Urothelium cell line (cell line): ENCODE measurements at places on chromosomes 11 and 22.

DNA sequence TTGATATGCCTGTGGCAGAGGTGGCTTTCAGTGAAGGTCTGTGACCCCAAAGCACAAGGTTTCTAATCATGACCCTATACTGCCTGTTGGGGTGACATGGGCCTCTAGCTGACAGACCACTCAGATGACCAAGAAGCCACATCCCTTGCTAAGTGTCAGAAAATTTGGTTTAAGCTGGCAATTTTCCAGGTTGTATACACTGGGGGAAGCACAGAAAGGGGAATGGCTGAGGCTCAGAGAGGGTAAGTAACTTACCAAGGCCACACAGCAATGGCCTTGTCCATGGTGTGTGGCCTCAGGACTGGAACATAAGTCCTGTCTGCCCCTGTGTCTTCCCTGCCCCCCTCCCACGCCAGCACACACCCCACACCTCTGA lies 66.9 kb upstream of the PRDM11 start:
- DNase-seq = no peak

GRCh38 chr22:49827271-49827852 lies 311 bp downstream of the BRD1 start:
- DNase-seq = peak; percentile 41

- no peak for DNase-seq
These were observed 17.4 kb upstream of the CTSC start for GRCh38 chr11:88354912-88355311.

DNA sequence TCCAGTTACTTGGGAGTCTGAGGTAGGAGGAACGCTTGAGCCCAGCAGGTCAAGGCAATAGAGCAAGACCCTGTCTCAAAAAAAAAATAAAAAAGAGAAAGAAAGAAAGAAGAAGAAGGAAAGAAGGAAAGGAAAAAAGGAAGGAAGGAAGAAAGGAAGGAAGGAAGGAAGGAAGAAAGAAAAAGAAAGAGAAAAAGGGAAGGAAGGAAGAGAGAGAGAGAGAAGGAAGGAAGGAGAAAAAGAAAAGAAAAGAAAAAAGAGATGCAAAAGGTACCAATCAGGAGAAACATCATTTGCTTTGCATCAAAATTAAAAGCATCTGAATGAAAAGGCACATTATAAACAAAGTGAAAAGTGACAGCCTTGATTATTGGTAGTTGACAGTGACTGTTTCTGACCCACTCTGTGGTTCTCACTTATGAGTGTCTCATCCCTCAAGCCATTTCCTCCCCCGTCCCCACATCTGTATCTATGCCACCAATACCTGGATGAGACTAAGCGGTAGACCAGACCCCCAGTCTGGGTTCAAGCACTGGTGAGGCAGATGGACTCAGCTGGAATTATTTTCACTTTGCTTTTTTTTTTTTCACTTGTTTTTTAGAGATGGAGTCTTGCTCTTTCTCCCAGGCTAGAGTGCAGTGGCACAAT lies 33.0 kb upstream of the XBP1 start:
- DNase-seq = no peak

DNA sequence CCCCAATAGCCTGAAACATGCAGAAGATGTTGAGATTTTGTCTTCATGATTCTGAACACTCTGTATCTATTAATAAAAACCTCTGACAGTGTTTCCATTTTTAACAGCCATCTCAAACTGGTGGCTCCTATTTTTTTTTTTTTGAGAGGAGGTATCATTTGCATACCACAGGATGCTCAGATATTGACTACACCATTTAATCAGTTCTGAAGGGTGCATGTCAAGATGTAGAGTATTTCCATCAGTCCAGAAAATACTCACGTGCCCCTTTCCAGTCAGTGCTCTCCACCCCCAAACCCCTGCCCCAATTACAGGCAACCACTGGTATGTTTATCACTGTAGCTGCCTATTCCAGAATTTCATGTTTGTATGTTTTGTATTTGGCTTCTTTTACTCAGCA lies 85.3 kb upstream of the SORL1-AS1 start:
- DNase-seq = no peak

DNA sequence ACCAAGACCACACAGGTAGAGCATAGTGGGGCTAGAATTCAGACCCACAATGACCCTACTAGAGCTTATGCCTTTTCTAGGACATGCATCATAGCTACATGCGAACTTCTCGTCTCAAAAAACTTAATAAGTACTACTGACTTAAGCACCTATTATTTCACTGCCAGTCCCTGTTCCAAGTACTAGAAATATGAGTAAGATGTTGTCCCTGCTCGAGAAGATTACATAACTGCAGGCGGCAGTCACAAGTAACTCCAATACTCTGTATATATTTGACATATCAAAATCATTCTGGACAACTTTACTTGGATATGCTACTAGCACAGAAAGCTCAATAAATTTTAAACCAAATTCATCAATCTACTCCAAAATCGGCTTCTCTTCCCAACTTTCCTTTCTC lies 235.0 kb downstream of the TTC28 start:
- DNase-seq = no peak

- no peak for DNase-seq
These were observed 10.9 kb downstream of the SSH3 start for GRCh38 chr11:67314218-67314617.

- DNase-seq = no peak
These were observed 60.6 kb upstream of the TCF20 start for GRCh38 chr22:42331014-42331413.

- DNase-seq = no peak
These were observed 7.5 kb upstream of the SLC2A11 start for GRCh38 chr22:23850136-23850611.

- no peak for DNase-seq
These were observed 39.7 kb downstream of the ACAT1 start for GRCh38 chr11:108160970-108161566.

- DNase-seq = no peak
These were observed 37.9 kb downstream of the PKNOX2 start for GRCh38 chr11:125202362-125202880.

- no peak for DNase-seq
These were observed 79.5 kb downstream of the UBASH3B start for GRCh38 chr11:122734848-122735496.

- no peak for DNase-seq
These were observed 8.0 kb downstream of the CSTPP1 start for GRCh38 chr11:46944356-46945075.

GRCh38 chr11:2453436-2453835 lies 8.6 kb downstream of the KCNQ1 start:
- DNase-seq = no peak

GRCh38 chr11:122509091-122509490 lies 146.4 kb upstream of the UBASH3B start:
- DNase-seq = no peak

GRCh38 chr11:36243641-36244040 lies 45.6 kb downstream of the COMMD9 start:
- no peak for DNase-seq

DNA sequence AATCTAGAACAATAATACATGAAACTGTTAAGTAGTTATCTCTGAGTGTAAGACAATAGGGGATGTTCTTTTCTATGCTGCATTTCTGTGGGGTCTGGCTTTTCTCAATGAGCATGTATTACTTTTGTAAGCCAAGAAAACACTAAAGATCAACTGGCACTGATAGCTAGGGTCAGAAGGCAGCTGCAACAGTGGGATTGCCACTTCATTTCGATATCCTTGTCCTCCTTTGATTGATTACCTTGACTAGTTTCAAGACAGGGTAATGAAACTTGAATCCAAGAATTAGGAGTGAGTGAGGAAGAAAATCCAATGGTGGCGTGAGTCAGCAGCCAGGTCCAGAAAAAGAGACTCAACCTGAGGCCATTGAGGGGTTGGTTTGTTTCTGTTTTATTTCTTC lies 46.5 kb downstream of the FEZ1 start:
- DNase-seq = no peak

DNA sequence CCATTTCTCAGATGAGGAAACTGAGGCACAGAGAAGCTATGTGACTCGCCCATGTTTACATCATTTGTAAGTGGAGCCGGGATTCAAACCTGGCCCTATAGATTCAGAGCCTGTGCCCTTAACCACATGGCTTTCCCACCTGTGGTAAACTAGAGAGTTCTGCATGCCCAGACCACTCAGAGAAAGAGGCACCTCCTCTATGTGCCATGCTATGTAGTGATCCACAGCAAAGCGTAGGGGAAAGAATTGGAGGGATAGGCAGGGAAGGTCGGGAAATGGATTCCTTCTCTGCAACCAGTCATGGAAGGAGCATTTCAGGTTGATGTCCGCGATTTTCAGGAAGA lies 15.4 kb upstream of the POU2AF2 start:
- no peak for DNase-seq

- peak; percentile 44 for DNase-seq
These were observed 124.3 kb downstream of the TRIM29 start for GRCh38 chr11:120013325-120014250.

GRCh38 chr11:131686836-131687235 lies 316.4 kb downstream of the NTM start:
- no peak for DNase-seq

DNA sequence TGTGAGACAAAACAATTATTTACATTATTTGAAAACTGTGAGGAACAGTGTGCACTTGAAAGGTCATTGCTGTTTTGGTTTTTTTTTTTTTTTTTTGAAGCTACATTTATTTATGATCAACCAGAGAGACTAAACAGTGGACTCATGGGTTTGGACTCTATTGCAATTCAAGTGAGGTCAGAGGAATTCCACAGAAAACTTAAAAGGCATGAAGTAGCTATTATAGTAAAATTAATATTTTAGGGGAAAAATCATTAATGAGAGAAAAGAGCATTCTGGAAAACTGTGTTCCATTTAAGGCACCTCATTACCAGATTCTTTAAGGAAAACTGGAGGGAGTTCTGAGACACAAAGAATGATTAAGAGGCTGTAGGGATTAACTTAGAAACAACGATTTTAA lies 102.8 kb downstream of the WNT11 start:
- DNase-seq = no peak

DNA sequence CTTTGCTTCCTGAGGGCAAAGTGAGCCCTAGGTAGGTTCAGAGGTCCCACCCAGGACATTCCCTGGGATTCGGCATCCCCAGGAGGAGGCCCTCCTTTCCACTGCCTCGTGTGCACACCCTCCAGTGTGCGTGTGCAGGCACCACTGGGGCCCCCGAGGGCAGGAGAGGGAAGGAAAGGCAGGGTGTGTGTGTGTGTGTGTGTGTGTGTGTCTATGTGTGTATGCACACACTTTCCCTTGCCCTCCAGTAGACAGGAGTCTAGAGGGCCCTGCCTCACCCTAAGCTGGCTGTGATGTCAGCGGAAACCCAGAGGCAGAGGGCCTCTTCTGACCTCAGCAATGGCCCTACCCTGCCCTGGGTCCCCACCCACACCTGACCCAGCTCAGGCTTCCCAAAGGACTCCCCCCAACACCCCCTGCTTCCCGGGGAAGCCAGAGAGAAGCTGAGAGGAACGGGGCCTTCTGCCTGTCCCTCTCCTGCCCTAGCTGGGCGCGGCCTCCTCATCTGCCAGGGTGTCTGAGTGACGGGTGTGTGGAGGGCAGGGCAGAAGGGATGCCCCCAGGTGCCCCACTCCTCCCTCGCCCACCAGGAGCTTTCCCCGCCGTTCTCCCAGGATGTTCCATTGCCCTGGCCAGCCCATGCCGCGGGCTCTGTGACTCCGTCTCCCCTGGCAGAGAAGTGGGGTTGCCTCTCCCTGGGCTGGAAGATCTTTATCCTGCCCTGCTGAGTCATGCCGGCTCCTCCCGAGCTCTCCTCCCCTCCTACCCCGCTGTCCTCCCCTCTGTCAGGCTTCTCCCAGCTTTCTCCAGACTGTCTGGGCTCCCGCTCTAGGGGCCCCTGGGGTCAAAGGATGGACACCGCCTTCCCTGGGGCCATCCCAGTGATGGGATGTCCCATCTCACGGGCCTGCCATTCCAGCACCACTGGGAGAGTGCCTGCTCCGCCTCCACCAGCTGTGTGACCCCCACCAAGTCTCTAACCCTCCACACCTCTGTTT lies 6.0 kb upstream of the CLCF1 start:
- DNase-seq = no peak

DNA sequence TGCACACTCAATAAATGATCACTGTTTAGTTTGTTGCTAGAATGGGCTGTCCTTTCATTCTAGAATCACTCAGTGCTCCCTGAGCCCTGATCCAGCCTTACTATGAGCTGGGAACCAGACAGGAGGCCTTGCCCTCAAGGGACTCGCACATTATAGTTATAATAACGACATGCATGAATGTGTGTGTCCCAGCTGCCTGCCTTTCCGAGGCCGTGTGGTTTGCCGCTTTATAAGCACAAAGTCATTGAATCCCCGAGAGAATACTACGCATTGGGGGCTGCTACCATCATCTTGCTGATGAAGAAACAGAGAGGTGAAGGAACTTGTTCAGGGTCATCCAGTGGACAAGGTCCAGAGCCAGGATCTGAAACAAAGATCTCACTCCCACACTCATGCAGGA lies 75.7 kb downstream of the NFAM1 start:
- DNase-seq = no peak

DNA sequence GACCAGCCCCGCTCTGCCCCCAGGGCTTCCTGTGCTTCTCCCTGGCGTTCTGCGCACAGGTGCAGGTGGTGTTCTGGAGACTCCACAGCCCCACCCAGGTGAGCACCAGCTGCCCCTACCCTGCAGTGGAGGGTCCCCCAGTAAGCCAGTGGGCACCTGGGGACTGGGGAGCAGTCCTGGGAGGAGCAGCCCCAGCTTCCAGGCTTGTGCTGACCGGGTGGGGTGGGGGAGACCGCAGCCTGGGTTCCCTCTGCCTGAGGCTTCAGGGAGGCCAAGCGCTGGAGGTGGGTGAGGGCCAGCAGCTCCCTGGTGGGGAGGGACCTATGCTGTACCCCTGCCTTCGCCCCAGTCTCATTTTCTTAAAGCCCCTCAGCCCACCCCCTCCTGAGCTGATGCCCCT lies 6.9 kb downstream of the TSPAN32 start:
- DNase-seq = no peak

DNA sequence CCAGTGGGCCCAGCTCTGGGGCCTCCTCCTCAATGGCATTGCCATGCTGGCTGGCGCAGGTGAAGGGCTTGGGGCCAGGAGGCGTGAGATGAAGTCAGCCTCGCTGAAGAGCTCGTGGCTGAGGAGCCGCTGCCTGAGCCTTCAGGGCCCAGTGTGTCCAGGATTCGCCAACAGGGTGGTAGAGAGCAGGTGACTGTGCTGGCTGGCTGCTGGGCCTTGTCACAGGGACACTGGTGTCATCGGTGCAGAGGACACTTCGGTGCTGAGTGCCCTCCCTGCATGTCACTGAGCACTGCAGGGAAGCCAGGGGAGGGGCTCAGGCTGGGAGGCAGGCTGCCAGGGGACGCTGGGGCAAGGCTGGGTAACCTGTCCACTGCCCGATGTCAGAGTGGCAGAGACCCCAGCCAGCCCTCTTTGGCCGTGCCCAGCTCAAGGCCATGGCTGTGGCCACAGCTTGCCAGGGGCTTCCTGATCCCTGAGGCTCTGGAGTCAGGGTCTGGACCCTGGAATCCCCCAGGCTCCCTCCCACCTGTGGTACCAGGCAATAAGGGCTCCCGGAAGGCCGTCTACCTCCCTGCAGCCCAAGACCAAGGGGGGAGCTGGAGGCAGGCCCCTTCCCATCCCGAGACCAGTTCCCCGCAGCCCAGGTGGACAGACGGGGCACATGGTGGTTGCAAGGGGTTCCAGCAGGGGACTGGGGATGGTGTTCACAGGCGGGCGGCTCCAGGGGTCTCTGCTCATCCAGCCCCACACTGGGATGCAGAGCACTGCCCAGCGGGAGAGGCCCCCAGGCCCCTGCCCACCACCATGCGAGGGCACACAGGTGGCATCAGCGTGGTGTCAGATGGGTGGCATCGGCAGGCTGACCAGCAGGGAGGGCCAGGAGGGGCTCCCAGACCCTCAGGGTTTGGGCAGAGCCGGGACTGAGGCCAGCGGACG lies 63.9 kb downstream of the ARFGAP3 start:
- DNase-seq = no peak
